DMS 273 treated with DMSO at 0.1 percent for 48 hours (cell line): ENCODE measurements at places on chromosomes 12 and 14.

- DNase-seq: no peak
These were observed 132.3 kb downstream of the CHST11 start for GRCh38 chr12:104588921-104589590.

DNA sequence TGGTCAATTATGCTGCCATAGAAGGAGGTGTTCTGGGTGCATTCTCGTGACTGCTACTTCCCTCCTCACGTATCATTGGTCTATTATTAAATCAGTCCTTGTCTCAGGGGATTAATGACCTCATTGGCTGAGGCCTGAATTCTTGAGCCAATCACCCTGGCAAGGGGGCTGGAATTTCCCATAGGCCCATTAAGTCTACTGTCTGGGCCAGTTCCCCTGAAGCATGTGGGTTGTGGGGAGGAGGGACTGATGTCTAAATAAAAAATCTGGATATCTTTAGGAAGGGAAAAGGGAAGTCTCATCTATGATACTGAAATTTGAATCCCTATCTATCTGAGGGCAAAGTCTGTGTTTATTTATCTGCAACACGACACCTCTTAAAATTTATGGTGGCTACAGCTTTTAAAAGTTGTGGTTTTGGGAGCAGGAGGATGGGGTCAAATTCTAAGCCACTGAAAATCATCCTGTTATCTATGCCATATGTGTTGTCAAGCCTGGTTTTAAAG, 71.9 kb downstream of the DYRK2 start:
- DNase-seq: no peak

DNA sequence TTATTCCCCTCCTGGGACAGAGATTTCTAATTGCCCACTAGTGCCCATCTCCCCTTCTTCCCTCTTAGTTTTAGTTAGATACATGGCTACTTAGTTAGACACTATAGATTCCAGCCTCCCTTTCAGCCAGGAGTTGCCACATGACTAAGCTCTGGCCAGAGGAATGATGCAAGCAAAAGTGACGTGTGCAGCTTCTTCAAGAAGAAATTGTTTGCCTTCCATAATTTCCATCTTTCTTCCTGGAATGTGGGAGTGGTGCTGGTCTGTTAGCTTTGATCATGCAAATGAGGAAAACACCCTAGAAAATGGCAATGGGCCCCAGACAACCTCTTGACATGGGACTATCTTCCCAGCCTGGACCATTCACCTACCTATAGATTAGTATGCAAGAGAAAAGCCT, 21.4 kb downstream of the CCDC177 start:
- DNase-seq: no peak

DNA sequence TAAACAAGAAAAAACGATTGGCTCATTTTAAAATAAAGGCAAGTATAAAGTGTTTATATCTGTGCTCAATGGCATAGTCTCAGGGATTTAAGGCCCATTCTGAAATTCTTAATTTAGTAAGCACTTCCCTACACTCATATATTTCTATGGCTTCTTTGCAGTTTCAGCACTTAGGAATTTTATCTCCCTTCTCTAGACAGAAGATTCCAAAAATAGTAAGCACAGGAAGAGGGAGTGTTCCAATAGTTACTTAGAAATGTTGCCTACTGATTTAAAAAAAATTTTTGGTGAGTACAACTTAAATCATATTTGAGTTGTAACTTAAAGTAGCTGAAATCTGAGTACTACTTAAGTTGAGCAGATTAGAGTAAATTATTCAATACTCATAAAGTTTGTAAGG, 19.8 kb downstream of the INSM2 start:
- DNase-seq: no peak
